ENCODE measurements at places on chromosomes 6 and 20. TPM values are rescaled to one million over a fixed set of nuclear protein-coding genes. Genes with fewer than 3 reads are reported as not detected.

- DNase-seq = no peak
Observed at GRCh38 chr20:53671370-53671769, 77.7 kb upstream of the ZNF217 start.

DNA sequence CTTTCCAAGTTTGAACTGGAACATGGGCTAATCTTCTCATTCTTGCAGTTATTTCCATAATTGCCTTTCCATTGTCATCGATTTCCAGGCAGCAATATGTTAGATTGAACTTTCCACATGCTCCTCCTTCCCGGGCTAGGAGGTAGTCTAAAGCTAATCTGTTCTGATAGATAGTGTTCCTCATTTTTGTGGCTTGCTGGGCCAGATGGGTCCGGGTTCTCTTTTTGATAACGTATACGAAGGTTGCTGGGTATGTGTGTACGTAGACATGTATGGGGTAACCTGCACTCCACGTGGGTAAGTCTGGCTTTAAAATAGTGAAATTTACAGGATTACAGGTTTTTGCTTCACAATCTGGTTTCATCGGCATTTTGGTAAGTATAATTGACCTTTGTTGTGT, 14.0 kb upstream of the GMPR start:
- no peak for DNase-seq

- no peak for DNase-seq
Observed at GRCh38 chr6:164854526-164854925, 454.9 kb downstream of the C6orf118 start.

DNA sequence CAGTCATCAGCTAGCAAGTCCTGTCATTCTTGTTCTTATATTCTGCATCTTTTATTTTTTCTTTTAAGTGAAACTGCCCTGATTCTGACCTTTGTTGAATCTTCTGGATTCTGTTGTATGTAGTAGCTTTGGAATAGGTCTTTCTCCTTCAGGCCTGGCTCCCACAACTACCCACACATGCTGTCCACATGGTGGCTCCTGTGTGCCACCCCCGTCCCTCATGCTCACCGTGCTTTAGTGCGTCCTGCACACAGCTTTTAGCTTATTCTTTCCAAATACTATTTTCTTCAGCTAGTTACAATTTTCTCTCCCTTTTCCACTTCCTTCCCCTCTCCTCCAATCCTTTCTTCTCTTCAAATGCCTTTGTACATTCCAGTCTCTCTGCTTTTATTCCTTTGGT, 61.8 kb downstream of the CTNNBL1 start:
- DNase-seq = peak; percentile 4

DNA sequence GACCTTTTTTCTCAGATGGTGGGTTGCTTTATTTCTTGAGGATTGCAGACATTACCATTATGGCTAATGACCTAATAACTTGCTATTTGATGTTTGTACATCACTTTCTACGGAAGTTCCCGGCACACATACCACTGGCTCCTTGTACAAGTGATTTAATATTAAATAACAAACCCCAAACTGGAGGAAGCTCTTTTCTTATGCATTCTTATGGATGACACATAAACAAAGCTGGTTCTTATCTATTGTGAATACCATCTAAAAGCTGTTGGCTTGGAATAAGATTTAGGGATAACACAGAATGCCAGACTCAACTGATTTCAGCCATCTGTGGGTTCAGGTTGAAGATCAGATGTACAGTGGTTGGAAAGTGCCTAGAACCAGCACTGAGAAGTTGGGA, 272.6 kb downstream of the TSHZ2 start:
- DNase-seq = no peak

- DNase-seq = no peak
Observed at GRCh38 chr20:52004018-52004417, 187.6 kb downstream of the ZFP64 start.

GRCh38 chr6:66499851-66500250, 792.8 kb upstream of the EYS start:
- DNase-seq = no peak

DNA sequence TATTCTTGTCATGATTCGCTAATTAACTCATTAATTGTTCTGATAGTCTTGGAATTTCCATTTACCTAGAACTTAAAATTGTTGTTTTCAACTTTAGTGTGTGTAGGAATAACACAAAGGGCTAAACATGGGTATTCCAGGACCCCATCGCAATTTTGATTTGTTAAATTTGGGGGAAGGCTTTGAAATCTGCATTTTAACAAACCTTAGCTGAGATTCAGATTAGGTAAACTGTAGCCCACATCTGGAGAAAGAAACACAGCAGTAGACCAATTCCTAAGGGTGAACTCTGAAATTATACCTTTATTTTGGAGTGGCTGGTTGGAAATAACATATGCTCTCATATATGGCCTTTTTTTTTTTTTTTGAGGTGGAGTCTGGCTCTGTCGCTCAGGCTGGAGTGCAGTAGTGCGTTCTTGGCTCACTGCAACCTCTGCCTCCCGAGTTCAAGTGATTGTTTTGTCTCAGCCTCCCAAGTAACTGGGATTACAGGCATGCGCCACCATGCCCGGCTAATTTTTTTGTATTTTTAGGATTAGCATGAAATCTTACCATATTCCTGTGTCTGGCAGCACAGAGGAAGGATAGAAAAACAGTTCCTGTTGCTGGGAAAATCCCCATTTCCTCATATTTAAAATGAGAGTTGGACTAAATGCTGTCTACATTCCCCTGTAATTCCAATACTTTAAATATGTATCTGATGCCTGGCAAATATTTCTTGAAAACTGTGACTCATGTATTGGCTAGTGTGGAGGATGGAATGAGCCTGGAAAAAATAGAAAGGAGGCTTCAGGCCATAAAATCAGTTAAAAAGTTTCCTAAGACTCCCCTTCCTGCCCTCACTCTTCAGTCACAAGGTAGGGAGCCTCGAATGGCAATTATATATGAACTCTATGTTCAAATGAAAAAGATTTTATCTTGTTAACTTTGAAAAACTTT, 96.7 kb upstream of the FAM184A start:
- peak; percentile 39 for DNase-seq

DNA sequence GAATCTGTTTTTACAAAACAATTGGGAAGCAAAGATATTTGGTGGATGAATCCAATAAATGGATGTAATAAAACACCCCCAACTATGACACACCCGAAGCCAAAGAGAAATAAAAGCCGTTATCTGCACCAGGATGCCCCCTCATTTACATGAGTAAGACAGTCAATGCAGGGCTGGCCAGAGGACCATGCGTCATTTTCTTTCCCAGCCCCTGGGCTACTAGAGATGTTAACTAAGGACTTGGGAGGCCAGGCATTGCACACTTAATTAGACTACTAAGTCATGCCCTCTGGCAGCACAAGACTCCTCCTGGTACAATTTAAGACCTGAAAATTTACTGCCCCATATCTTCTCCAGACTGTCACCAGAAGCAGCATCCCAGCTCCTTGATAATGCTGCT, 3.2 kb downstream of the LEMD2 start:
- peak; percentile 86 for DNase-seq

- no peak for DNase-seq
Observed at GRCh38 chr20:38520261-38520660, 47.6 kb downstream of the RALGAPB start.

The BMP5 gene
- total RNA-seq = not detected

GRCh38 chr6:145895802-145896201, 68.4 kb downstream of the SHPRH start:
- peak; percentile 18 for DNase-seq

DNA sequence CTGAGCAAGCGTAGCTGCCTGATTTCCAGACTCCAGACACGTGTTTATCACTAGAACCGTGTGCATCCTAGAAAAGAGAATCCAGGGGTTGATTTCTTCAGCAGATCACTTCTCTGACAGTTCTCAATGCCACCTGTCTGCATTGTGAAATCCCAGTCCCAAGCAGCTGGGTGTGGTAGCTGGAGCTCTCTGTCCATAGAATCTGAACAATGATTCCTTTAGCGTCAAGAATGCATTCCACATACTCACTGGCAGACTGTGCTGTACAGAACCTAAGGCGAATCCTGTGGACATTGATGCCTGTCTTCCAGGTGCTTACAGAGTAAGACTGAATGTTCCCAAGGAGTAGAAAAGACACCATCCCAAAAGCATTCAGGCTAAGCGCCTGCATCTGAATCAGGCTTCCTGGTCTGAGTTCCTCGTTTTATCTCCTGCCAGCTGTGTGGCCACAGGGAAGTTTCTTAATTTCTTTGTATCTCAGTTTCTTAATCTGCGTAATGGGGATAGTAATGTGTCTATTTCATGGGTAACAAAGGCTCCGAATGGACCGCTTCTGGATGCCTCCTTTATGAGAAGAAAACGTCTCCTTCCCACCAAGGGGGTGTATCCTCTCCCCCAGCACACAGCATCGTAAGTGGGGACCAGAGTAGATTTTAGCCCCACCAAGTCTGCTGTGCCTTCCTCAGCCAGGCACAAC, 10.4 kb upstream of the TRAF3IP2 start:
- DNase-seq = no peak

DNA sequence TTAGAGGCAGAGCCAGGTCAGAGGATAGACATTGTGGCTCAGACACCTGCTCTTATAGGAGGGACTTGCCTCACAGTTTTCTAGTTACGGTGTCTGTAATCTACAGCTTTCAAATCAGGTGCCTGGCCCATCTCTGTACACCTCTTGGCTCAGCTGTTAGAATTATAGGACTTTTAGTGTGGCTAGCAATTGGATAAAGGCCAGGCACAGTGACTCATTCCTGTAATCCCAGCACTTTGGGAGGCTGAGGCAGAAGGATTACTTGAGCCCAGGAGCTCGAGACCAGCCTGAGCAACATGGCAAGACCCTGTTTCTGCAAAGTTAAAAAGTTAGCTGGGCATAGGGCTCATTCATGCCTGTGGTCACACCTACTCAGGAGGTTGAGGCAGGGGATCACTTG, 20.0 kb downstream of the BRPF3 start:
- peak; percentile 17 for DNase-seq

- DNase-seq = no peak
Observed at GRCh38 chr6:137363805-137364138, 130.4 kb downstream of the OLIG3 start.

The TNNC2 gene
- not detected for total RNA-seq

The ISM1 gene
- total RNA-seq = under 0.01 TPM

GRCh38 chr20:38937978-38938473, 11.8 kb downstream of the FAM83D start:
- DNase-seq = no peak

The CD164 gene
- total RNA-seq = 107 TPM

The PTCRA gene
- total RNA-seq = not detected

DNA sequence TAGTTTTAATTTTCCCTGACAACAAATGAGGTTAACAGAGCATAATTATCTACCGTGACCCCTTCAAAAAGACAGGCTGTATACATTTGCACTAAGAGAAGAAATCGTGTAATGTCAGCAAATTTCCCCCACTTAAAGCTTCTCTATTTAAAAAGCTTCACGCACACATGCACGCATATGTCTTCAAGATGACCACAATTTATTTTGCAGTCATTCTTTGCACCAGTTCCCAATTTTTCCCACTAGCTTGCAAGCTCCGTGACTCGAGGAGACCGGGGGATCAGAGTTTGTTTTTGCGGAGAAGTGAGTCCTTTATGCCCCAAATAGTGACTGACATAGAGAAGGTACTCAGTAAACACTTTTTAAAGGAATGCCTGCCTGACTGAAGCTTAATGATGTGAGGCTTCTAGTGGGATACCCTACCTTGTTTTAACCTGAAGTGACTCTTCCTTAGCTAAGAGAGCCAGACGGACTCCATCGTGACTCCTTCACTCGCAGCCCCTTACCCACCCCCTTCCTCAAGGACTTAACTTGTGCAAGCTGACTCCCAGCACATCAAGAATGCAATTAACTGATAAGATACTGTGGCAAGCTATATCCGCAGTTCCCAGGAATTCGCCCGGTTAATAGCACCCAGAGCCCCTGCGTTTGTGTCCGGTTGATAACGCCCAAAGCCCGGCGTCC, 9.3 kb upstream of the NQO2 start:
- peak; percentile 37 for DNase-seq

- DNase-seq = peak; percentile 86
Observed at GRCh38 chr20:373171-373890, 7.2 kb upstream of the TRIB3 start.

GRCh38 chr6:47202644-47203205, 107.0 kb downstream of the TNFRSF21 start:
- DNase-seq = no peak

DNA sequence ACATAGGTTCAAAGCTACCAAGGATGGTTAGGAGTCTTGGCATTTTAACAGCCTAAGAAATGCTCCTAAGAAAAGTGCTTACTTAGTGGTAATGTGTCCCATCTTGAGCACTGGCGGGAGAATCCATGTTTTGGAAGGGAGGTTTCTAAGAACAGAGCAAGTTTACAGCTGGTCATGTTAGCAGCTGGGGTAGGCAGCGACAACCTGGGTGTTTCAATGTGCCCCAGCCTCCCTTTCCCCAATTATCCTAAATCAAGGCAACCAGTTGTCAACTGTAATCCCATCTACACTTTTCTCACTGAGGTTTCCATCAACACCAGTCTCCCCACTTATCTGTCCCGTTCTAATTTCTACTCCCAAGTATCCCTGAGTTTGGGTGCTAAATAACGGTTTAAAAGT, 1.6 kb upstream of the JAG1 start:
- no peak for DNase-seq

- DNase-seq = no peak
Observed at GRCh38 chr6:164095056-164095455, 680.5 kb downstream of the QKI start.

The C6orf15 gene
- total RNA-seq = not detected

DNA sequence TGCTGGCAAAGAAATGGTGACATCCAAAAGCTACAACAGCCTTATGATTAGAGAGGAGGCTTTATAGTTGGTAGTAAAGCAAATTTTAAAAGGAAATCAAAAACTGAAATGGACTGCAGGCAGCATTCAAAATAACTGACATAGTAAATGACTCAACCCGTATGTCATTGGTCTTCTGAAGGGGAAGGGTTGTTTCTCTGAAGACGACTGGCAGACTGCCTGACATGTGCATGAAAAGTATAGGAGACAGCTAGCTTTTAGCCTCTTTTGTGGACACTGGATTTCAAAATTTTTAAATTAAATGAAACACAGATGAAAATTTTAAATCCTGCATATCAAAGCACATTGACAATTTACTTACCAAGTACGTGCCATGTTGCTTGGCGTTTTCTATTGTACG, 90.7 kb downstream of the TRMT6 start:
- peak; percentile 52 for DNase-seq

- no peak for DNase-seq
Observed at GRCh38 chr20:35333606-35334005, 41.4 kb upstream of the FAM83C start.

DNA sequence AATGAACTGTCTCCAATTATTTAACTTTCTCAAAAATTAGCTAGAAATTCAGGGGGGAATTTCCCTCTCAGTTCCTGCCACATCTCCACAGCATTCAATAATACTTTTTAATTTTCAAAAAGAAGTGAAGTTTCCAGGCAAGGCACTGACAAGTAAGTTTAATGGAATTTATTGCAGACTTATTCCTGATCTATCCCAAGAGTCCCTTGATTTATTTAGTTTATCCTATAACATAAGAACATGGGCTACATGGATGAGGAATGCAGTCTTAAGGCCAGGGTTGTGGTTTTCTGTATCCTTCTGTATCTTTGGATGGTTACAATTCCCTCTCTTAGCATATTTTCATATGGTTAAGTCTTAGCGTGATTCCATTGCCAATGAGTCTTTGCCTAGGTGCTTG, 126.5 kb downstream of the TSHZ2 start:
- DNase-seq = no peak
